Skeletal muscle tissue (tissue), 5 donors: ENCODE measurements at places on chromosomes 7 and 10. TPM values are rescaled to one million over a fixed set of nuclear protein-coding genes. Genes with fewer than 3 reads are reported as not detected.

INSYN2A gene
- total RNA-seq: under 0.01 TPM

HYAL4 gene
- total RNA-seq: under 0.01 TPM

TRIM4 gene
- total RNA-seq: 15.1 TPM

OR2A5 gene
- not detected for total RNA-seq

ODAD2 gene
- 0.52 TPM for total RNA-seq

IFIT2 gene
- total RNA-seq: 6.8 TPM

LRIT1 gene
- total RNA-seq: not detected

STMP1 gene
- total RNA-seq: 15.7 TPM

CADPS2 gene
- 12.5 TPM for total RNA-seq

OPN1SW gene
- not detected for total RNA-seq

INHBA gene
- 4.7 TPM for total RNA-seq

GSTO2 gene
- not detected for total RNA-seq

AP5Z1 gene
- 13.6 TPM for total RNA-seq

NAT16 gene
- total RNA-seq: not detected

KEL gene
- total RNA-seq: 3.1 TPM

PIK3AP1 gene
- 6.3 TPM for total RNA-seq

CDK14 gene
- 25.1 TPM for total RNA-seq

SEMA3E gene
- total RNA-seq: 1.0 TPM

TFR2 gene
- 1.0 TPM for total RNA-seq

AKR1D1 gene
- not detected for total RNA-seq

ALOX5 gene
- total RNA-seq: 3.1 TPM

CARD11 gene
- 1.0 TPM for total RNA-seq

CTAGE15 gene
- under 0.01 TPM for total RNA-seq

LDB3 gene
- 87.7 TPM for total RNA-seq

GPR15LG gene
- not detected for total RNA-seq

PPP1R17 gene
- total RNA-seq: not detected

FLNC gene
- 611 TPM for total RNA-seq

PPIF gene
- total RNA-seq: 9.9 TPM

ARHGEF35 gene
- 1.6 TPM for total RNA-seq

TUBAL3 gene
- not detected for total RNA-seq

DGKI gene
- 1.0 TPM for total RNA-seq

UCN3 gene
- not detected for total RNA-seq
